ENCODE measurements at places on chromosomes 1 and 21.

DNA sequence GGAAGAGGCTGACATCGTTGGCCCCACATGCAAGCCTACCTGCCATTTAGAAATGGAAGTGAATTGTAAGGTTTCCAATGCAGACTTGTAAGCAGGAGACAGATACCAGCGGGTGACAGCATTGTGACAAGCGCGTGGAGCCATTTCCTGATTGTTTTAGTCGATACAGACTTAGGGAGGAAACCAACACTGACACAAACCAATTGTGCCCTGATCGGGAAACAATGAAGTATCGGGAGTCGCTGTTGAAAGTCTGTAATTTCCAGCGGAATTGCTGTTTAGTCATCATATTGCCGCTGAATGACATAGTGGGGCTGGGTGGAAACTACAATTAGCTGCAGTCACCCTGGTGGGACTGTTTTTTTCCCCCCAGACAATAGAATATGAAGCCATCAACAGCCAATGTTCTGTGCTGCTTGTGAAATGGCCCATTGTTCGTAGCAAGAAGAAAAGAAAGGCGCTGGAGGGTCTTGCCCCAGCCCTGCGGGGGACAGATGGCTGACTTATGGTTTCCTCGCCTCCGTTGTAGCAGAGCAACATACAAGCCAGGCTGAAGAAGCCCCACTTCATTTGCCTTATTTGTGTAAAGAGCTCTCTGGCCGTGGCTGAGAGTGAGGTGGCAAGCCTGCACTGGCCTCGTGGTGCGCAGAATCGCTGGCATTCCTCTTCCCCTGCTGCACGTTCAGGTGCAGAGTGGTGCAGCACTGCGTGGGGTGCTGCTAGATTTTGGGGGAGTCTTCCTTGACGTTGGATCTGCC, 462.7 kb downstream of the CAMTA1 start:
- no peak for DNase-seq

GRCh38 chr1:177753655-177754054, 216.2 kb downstream of the SEC16B start:
- DNase-seq: no peak

- no peak for DNase-seq
Measured at GRCh38 chr1:167128261-167129227, 34.7 kb downstream of the STYXL2 start.

- DNase-seq: no peak
Measured at GRCh38 chr1:6134206-6134605, 45.9 kb downstream of the CHD5 start.

DNA sequence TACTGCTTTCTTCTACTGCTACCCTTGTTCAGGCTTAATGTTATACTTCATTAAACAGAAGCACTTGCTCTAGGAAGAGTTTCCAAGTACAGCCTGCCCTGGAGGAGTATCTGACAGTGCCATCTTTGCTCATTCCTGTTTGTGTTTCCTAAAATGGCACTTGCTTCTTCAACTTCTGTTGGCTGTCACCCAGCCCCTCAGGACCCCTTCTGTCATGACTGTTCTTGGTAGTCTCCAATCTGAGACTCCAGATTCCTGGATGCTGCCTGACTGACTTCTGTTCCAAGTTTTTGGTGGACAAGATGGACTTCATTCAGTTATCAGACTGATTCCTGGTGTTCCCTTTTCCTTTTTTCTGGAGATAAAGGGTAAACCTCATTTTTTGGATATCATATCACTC, 104.1 kb downstream of the SLC35F3 start:
- no peak for DNase-seq

- DNase-seq: no peak
Measured at GRCh38 chr1:81560629-81561028, 240.1 kb upstream of the ADGRL2 start.

- DNase-seq: peak; percentile 26
Measured at GRCh38 chr1:154567386-154568156, at the start of gene CHRNB2. CHRNB2 (plus strand) TSS chr1:154567778; CDS start chr1:154568045, 267 bp downstream.

- DNase-seq: no peak
Measured at GRCh38 chr1:20380175-20380574, 89.5 kb downstream of the VWA5B1 start.

Measured in astrocyte of the spinal cord (primary cell).